H9 (cell line): ENCODE measurements at places on chromosomes 7 and 10.

DNA sequence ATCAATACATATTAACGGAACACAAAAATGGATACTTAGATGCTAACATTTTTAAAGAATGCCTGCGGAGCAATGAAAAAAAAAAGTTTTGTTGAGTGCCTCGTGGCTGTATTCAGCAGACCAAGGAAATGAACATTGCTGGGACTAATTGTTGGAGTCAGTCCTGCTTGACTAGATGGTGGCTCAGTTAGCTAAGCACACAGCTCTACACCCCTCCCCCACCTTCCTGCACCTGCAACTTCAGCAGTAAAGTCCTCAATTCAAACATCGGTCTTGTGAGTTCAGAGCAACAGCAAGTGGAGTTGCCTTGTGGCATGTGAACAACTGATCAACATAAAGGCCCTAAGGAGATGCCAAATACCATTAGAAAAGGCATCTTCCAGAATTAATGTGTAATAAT, 326.0 kb upstream of the NPSR1 start:
- DNase-seq, result no peak

GRCh38 chr10:344582-345200, 209.4 kb downstream of the ZMYND11 start:
- DNase-seq, result no peak

GRCh38 chr7:22348379-22348778, 8.6 kb downstream of the RAPGEF5 start:
- no peak for DNase-seq

GRCh38 chr10:72274213-72274729, 547 bp downstream of the DDIT4 start:
- DNase-seq, result no peak

DNA sequence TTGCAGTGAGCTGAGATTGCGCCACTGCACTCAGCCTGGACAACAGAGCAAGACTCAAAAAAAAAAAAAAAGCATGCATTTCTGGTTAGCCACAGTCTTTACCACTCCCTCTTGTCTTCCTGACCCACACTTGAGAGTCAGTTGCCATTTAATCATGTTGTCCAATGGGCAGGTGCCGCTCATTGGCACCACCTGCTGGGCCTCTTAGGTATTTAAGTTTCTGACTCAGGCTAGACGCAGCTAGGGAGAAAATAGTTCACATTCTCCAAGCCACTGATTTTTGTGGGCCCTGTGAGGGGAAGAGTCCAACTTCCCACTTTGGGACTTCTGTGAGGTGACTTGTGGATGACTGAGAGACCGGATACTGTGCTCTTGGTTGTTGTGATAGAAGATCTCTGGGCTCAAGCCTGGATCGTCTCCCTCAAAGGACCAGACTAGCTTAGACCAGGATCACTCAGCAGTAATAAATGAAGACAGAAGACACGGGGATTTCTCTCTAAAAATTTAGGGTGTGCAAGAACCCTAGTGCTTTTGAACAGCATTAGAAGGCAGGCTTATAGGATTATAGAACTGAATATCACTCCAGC, 26.8 kb upstream of the SORCS3 start:
- DNase-seq, result peak; percentile 55

- no peak for DNase-seq
These were observed 131.0 kb downstream of the CXCL12 start for GRCh38 chr10:44253769-44254462.

GRCh38 chr10:49194212-49194920, 6.2 kb upstream of the TMEM273 start:
- DNase-seq, result no peak

- no peak for DNase-seq
These were observed 38.4 kb upstream of the LRRC4 start for GRCh38 chr7:128069373-128070364.
